ENCODE measurements at places on chromosomes 6 and 20.

- no peak for DNase-seq
These were observed 731.4 kb upstream of the CITED2 start for GRCh38 chr6:140105857-140106256.

DNA sequence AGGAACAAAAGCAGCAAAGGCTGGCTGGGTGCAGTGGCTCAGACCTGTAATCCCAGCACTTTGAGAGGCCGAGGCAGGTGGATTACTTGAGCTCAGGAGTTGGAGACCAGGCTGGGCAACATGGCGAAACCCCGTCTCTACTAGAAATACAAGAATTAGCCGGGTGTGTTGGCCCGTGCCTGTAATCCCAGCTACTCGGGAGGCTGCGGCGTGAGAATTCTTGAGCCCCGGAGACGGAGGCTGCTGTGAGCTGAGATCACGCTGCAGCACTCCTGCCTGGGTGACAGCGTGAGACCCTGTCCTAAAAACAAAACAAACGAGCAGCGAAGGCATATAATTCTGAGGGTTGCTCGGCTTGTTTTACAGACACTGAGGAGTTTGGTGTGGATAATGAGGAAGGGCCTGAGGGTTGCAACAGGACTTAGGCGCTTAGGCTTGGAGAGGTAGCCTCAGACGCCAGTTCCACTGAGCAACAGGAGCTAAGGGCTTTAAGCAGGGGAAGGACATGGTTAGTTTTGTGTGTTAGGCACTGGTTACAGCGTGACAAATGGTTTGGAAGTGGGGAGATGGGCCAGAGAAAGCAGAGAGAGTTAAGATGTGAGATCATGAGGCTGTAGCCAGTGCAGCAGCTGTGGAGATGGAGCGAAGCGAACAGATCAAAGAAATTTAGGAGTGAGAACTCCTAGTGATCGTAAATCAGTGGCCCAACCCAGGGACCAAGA lies 1.2 kb downstream of the MYH7B start:
- DNase-seq, result no peak

GRCh38 chr6:41785689-41786450 lies 1.6 kb upstream of the TOMM6 start:
- no peak for DNase-seq

DNA sequence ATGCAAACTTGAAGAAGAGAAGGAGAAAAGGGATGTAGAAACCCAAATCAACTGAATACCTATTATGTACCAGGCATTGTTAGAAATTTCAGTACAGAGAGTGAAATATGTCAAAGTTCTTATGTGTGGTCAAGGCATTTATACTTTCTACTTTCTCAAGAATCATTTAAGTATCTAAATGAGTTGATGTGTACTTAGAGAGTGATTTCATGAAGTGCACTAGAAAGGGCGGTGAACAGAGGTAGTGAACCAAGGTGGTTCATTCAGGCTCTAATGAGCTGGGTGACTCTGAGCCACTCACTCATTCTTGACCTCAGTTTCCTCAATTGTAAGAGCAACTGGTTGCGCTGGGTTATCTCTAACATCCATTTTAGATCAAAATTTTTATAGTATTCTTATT lies 3.3 kb downstream of the PDE7B start:
- no peak for DNase-seq

GRCh38 chr6:105094133-105094640 lies 85.6 kb downstream of the POPDC3 start:
- DNase-seq, result no peak

DNA sequence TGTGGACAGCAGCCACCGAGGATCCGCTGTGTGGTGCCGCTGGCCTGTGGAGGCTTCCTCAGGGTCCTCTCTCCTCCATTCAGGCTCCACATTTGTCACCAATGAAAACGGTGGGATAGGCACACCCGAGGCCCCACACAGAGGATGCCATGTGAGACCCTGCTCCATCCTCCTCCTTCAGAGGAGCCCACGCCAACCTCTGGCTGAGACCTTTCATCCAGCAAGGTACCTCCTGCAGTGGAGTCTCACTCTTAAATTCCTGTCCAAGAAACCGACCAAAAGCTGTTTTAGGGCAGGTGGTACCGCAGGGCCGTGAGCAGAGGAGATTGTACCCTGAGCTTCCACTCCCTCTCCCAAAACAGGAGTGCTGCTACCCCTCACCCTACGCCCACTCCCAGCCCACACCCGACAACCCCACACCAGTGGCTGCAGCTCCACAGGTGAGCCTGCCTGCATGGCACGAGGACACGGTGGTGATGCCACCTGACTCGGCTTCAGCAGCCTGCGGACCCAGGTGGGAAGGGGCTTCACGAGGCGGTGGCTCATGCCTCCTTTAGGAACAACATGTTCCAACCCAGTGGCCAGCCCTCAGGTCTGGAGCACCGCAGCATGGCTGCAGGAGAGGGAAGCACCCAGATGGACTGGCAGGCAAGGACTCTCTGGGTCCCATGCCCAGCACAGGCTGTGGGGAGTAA lies 237.6 kb upstream of the AFDN start:
- DNase-seq, result peak; percentile 13

GRCh38 chr6:14472986-14473337 lies 355.4 kb downstream of the CD83 start:
- DNase-seq, result no peak

DNA sequence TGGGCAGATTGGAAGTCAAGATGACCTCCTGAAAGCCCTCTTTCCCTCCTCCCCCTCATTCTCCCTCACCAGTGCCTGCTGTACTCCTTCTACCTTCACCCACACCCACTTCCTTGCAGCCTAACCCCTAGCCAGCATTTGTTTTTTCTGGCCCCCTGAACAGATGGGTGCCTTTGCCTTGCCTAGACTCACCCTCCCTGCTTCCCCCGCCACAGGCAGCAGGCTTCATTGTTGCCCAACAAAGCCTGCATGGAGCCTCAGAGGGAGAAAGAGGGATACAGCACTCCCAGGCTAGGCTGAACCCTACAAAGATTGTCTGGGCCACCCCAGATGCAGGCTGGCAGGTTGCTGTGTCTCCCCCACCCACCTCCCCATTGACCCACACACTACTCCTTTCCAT lies 2.7 kb downstream of the MOCS1 start:
- no peak for DNase-seq
